ENCODE measurements at places on chromosomes 5 and 9. TPM values are rescaled to one million over a fixed set of nuclear protein-coding genes. Genes with fewer than 3 reads are reported as not detected.

The TMEM252 gene
- total RNA-seq = not detected

The TDRD7 gene
- 12.6 TPM for total RNA-seq

The SDHA gene
- 138 TPM for total RNA-seq

The NOXA1 gene
- 0.53 TPM for total RNA-seq

The BHMT2 gene
- total RNA-seq = 4.1 TPM

The AQP7 gene
- total RNA-seq = 1.8 TPM

The SPINK7 gene
- total RNA-seq = not detected

The SEMA5A gene
- total RNA-seq = 47.5 TPM

The PTGES2 gene
- total RNA-seq = 76.8 TPM

The HK3 gene
- not detected for total RNA-seq

The F2R gene
- total RNA-seq = 145 TPM

The OLFM1 gene
- total RNA-seq = 0.44 TPM

The PCDHGA10 gene
- total RNA-seq = 7.5 TPM

The GMCL2 gene
- total RNA-seq = not detected

The HEMGN gene
- not detected for total RNA-seq

The RAD1 gene
- 23.6 TPM for total RNA-seq
